ENCODE measurements at places on chromosomes 5 and 9.
A peak's percentile ranks its signal among the peaks of the same experiment; 100 is the strongest.

DNA sequence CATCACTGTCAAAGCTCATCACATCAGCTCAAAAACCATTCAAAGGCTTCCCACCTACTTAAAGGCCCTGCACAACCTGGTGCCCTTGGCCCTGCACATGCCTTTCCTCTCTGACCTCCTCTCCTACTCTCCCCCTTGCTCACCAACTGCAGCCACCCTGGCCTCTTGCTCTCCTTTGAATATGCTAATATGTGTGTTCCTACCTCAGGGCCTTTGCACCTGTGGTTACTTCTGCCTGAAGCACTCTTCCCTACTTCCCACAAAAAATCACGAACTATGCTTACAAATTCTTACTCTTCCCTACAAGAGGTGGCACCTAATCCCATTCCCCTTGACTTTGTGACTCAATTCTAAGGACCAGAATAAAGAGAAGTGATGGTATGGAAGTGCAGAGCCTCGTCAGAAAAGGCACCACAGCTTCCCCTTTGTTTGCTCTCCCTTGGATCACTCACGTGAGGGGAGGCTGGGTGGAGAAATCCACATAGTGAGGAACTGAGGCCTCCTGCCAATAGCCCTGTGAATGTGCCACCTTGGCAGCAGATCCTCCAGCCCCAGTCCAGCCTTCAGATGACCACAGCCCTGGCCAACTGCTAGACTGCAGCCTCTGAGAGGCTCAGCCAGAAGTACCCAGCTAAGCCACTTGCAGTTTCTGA is 3.2 kb upstream of the TMEM171 start:
- no peak for DNase-seq

DNA sequence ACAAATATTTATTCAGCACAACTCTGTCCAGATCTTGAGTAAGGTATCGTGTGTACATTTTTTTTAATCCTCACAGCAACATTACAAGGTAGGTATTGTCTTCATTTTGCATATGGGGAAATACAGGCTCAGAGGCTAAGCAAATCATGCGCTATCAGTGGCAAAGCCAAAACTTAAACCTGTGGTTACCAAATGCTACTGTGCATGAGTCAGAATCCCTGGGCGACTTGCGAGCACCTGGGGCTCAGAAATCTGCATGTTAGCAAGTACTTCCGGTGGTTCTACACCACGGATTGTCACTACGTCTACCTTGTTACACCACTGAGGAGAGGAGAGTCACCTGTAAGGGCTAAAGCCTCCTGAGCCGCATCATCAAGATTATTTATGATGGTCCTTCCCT is 21.3 kb downstream of the C5orf58 start:
- DNase-seq, result peak; percentile 98

GRCh38 chr5:132427281-132428146 is 58.0 kb downstream of the SLC22A5 start:
- DNase-seq, result no peak

DNA sequence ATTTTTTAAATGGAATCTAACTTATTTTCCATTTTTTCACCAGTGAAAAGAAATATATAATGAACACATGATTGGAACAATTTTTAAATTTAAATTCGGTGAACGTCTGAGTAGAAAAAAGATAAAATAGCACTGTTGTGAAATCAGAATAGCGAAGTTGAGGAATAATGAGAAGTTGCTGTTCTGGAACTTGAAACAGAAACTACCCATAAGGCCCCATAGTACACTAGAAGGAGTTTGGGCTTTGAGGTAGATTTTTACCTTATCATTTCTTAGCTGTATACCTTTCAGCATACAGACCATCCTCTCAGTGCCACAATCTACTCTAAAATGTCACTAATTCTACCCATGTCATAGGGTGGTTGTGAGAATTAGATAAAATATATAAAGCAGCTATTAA is 35.1 kb downstream of the TDRD7 start:
- no peak for DNase-seq

DNA sequence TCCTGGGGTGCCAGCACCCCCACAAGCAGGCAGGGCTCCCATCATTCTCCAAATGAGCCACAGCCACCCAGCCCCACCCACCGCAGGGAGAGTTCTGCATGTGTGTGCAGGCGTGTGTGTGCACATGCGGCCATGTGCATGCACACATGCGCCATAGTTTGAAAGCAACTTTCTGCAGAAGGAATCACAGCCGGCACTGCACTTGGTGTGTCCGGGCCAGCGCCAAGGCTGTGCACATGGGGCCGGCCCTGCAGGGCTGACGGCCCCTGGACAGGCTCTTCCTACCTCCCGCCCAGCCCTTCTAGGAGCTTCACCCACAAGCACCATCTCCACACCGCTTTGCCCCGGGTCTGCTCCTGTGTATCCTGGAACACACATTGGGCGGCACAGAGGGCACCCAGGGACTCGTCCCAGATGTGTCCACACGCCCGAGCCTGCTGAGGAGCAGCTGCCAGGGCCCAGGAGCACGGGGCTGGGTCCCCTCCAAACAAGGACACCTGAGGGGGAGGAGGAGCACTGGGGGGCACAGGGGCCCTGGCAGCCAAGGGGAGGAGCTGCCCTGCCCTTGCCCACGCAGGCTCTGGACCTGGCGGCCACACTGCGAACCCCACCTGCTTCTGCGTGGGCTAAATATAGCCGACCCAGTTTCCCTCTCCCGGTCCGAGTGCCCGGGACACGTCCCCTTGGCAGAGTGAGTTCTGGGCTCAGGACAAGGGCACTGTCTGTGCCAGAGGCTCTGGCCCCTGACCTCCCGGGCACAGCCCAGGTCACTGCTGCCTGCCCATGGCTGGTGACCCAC is 19.1 kb downstream of the TPPP start:
- DNase-seq, result no peak
